ENCODE measurements at places on chromosomes 7 and 10.

GRCh38 chr10:122531939-122532338 lies 28.6 kb upstream of the DMBT1 start:
- DNase-seq = no peak

DNA sequence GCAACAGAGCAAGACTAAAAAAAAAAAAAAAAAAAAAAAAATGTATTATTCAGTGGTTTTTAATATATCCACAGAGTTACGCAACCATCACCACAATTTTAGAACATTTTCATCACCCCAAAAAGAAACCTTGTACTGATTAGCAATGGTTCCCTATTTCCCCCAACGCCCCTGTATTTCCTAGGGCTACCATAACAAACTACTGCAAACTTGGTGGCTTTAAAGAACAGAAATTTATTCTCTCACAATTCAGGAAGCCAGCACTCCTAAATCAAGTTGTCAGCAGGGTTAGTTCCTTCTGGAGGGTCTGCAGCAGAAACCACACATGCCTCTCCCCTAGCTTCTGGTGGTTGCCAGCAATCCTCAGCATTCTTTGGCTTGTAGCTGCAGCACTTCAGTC lies 5.9 kb upstream of the NUP42 start:
- no peak for DNase-seq

- DNase-seq = no peak
Measured at GRCh38 chr7:152081088-152081487, 55.6 kb downstream of the GALNT11 start.

GRCh38 chr7:28246921-28247461 lies 66.4 kb upstream of the JAZF1 start:
- no peak for DNase-seq

GRCh38 chr10:124626759-124627380 lies 117.3 kb downstream of the FAM53B start:
- DNase-seq = no peak

DNA sequence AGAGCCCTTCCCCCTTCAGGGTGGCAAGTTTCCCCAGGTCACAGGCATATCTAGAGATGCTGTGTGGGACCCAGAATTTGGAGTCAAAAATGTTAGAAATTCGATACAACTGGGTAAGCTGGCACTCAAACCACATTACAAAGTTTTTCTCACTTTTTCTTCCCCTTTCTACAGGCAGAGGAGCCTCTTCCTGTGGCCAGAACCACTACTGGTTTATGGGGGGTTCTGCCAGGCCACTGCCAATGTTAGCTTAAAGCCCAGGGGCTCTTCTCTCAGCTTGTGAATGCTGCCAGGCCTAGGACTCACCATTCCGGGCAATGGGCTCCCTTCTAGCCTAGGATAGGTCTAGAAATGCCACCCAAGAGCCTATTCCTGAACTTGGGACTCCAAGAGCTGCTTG lies 617.9 kb upstream of the PHF14 start:
- DNase-seq = no peak

DNA sequence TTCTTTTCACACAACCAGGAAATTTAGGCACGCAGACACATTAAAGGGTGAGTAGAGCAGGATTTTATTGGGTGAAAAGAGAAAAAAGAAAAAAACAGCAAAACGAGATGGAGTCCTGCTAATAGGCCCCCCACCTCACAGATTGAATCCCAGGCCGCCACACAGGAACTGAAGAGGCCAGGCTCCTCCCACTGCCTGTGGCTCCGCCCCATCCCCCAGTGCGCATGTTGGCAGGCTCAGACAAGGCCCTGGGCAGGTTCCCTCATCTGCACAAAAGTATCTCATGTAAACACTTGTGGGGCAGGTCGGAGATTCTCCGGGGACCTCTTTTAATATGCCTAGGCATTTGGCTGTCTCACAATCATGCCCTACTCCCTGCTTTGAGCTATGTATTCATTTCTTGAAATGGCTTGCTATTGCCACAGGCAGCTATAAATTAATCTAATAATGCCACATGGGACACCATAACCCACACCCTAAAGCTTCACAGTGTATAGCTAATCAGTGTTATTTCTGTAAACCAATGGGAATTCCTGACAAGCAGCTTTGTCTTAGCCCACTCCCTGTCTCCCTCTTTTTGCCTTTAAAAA lies 76.2 kb upstream of the KIF5B start:
- DNase-seq = no peak

DNA sequence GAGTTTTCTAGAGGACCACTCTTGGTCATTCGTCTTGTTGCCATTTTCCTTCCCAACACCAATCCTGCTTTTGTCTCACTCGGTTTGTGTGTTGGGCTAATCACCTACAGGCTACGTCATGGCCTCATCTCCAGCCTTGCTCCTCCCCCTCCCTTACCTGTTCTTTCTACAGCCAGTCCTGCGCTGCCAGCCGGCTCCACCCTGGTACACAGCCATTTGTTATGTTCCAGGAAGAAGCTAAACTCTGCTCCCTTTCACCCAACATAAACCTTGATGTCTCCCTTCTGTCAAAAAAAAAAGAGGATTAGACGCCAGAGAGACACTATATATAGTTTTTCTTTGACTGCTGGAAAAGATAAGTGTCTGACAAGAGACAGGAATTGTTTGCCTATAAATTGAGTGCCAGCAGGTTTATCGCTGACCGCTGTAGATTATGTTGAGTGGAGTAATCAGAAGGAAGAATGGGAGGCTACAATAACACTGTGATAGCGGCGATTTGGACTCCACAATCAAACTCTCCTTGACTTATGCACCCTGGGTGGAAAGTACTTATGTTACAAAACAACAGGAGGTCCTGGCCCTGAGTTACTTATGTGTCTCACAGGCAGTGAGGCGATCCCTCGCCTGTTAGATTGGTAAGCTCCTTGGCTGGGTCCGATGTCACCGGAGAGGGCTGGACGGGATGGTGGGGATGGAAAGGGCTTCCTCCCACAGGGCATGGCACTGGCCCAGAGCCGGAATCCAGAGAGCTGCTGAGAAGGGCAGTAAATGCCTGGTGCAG lies 171.3 kb upstream of the BMPER start:
- DNase-seq = no peak

DNA sequence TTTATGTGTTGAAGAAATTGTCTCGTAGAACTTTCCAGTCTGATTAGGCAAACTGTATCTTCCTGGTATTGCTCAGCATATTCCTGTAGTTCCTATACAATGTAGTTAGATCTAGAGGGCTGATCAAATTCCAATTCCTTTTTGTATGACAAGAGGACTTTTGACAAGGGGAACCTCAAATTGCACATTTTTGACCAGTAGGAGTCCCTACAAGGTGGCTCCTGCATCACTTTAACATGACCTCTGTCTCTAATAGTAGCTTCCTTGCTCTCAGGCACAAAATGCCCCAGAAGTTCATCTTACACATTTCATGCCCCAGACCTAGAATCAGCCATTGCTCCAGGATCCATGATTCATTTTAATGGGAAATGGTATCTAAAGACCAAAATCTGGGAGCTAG lies 18.7 kb downstream of the HERPUD2 start:
- no peak for DNase-seq

- DNase-seq = no peak
Measured at GRCh38 chr10:115883372-115883771, 389.6 kb downstream of the GFRA1 start.

DNA sequence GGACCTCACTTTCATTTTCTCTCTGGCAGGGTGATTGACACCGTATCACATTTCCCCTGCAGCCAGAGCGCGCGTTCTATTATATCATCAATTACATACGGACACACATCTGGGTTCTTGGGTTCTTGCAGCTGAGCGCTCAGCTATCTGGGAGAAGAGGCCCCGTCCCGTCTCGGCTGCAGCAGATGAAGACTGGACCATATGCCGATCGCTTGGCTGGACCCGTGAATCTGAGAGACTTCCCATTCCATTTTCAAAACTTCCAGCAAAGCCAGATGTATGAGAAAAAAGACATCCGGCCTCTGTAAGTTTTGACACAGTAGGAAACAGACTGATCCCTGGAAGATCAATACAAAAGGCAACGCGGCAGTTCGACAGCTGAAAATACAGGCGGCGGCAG lies 99.8 kb downstream of the JCAD start:
- no peak for DNase-seq

GRCh38 chr7:128703609-128704241 lies 31.6 kb downstream of the GARIN1A start:
- no peak for DNase-seq

- DNase-seq = no peak
Measured at GRCh38 chr7:17844022-17844421, 96.3 kb downstream of the SNX13 start.

- DNase-seq = no peak
Measured at GRCh38 chr7:108000875-108001763, 1.8 kb downstream of the LAMB1 start.

- DNase-seq = no peak
Measured at GRCh38 chr7:47600199-47601118, 18.5 kb upstream of the TNS3 start.

DNA sequence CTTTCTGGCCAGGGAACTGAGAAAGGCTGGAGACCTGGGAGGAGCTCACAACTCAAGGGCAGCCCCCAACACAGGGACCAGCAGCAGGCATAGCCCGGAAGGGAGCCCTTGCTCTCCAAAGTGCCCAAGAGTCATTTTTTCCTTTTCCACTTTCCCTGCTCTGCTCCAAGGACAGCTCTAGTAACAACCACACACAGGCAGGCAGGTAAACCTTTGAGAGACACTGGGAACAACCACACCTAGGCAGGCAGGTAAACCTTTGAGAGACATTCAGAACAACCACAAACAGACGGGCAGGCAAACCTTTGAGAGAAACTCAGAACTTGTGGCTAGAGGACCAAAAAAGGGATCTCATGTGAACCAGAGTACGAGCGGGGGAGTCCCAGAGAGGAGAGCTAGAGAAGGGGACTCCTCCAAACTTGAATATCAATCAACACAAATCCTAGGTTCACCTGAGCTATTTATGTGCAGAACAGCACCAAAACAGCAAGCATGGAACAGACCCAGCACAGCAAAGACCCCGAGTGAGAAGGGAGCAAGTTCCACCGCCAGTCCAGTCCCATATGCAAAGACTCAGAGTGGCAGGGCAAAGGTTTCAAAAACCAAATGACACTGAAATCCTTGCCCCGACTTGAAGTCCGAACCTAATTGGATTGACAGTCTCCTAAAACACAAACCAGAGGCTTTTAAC lies 33.6 kb upstream of the GUSB start:
- DNase-seq = no peak

DNA sequence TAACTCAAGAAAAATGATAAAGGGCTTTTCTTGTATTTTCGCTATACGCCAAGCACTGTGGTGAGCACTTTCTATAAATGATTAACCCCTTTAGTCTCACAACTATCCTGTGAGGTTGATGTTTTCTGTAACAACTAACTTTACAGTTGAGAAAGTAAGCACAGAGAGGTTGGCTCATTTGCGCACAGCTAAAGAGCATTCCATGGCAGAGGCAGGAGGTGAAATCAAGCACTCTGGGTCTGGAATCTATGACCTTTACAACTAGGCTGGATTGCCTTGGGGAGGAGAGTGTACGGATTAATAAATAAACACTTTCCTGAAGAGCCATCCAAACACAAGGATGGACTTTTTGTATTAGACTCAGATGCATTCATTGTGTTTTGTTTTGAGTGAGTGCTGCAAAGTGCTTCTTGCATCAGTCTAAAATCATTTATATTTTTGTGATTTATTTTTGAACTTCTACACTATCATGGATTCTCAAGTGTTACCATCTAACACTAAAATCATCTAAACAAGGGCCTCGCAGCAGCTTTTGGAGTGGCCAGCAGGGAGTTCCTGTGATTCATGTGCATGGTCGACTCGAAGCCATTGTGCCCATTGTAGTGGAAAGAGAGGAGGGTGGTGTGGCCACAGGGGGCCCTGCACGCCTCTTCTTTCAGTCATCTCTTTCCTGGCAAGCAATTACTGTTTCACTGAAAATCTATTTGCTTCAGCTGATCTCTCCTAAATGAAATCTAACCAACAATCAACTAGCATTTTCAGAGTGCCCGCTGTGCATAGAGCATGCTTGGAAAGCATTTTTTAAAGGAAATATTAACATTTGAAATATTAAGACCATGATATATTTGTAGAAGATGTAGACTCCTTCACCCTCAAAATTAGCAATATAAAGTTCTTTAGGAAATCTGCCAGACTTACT lies 633.4 kb upstream of the COBL start:
- DNase-seq = no peak

DNA sequence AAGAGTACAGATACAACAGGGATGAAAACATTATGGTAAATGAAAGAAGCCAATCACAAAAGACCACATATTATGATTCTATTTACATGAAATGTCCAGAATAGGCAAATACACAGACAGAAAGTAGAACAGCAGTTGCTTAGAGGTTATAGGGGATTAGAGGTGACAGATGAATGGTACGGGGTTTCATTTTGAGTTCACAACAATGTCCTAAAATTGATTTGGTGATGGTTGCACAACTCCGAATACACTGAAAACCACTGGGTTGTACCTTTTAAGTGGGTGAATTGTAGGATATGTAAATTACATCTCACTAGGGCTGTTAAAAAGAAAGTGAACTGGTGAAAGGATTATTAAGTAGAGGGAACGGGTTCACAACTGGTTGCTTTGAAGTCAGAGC lies 76.3 kb upstream of the MRLN start:
- no peak for DNase-seq

- DNase-seq = no peak
Measured at GRCh38 chr7:137001041-137001440, 132.6 kb downstream of the CHRM2 start.
